ENCODE measurements at places on chromosomes 6 and 20.
A peak's percentile ranks its signal among the peaks of the same experiment; 100 is the strongest.

- no peak for DNase-seq
Observed at GRCh38 chr6:125236536-125237327, 65.0 kb downstream of the HDDC2 start.

GRCh38 chr6:19391926-19392325 lies 445.2 kb upstream of the ID4 start:
- DNase-seq, result no peak

- no peak for DNase-seq
Observed at GRCh38 chr20:63268256-63268655, 4.4 kb upstream of the ARFGAP1 start.

- DNase-seq, result no peak
Observed at GRCh38 chr6:155130161-155130853, 133.5 kb upstream of the CLDN20 start.

DNA sequence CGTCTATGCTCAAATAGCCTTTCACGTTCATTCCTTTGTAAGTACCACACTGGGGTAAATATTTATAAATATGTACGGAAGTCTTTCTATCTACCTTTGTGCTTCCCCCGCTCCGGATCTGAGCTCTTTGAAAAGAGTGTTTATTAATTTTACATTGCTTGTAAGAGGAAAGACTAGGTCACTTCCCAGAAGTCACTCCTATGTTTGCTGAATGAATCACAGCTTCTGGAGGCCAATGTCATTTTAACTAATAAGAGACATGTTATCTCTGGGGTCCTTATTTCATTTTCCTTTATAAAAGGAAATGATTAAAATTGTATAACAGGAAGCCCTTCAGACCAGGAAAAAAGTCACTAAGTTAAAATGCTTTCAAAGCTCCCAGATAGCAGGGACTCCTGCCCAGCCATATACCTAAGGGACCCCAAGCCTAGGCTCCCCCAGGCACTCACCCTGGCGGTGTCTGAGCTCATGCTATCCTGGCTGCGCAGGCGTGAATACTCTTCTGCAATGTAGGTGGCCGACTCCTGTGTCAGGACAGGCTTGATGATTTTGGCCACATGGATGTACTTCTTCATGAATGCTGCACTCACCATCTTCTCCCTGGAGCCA lies 12.6 kb downstream of the MCM3 start:
- DNase-seq, result no peak

- DNase-seq, result no peak
Observed at GRCh38 chr6:56050530-56051201, 175.3 kb upstream of the BMP5 start.

GRCh38 chr20:50595988-50596693 lies 86.0 kb downstream of the PTPN1 start:
- no peak for DNase-seq

GRCh38 chr6:37675606-37676005 lies 22.1 kb downstream of the MDGA1 start:
- DNase-seq, result no peak

DNA sequence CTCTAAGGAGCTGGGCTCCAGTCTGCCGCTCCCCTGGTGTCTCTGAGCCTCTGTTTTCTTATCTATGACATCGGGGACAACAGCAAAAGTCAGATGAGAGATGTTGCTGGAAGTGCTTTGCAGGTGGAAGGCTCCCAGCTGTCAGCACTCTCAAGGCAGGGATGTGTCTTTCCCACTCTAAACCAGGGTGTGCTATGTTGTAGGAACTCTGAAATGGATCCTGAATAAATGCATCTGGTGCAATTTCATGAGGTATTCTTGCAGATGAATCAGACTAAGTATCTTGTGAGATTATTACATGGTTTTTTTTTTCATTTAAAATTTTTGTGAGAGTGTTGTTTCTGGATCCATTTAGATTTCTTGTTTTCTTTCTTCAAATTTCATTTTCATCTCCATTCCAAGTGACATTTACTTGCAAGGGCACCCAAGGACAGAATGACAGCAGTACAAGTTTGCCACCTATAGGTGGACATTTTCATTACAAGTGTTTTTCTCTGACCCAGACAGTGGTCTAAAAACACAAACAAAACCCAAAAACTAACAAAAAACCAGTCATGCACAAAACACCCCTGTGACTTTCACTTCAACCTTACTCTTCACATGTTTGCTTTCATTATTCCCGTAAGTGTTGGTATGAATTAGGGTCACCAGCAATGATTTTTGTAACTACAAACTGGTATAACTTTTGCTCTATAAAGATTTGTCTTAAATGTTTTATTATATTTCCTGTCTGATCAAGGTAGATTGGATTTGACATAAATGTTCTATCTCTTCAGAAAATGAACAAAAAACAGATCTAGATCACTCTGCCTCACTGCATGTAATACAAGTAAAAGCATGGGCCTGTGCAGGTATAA lies 14.7 kb upstream of the SIM1 start:
- no peak for DNase-seq

GRCh38 chr6:119237177-119237715 lies 112.3 kb downstream of the MAN1A1 start:
- no peak for DNase-seq

GRCh38 chr20:62808211-62808865 lies 3.7 kb downstream of the OGFR start:
- no peak for DNase-seq

DNA sequence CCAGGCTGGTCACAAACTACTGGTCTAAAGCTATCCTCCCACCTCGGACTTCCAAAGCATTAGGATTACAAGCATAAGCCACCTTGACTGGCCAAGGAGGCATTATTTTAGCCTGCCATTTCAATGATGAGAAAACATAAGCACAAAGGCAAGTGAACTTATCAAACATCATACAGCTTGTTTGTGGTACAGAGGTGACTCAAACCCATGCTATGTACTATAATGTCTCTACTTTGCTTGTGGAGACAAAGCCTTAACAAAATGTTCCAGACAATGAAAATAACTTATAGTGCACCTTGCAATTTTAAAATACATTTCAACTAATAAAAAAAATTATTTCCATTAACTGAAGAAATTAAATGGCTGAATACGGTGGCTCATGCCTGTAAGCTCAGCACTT lies 26.2 kb downstream of the HDAC2 start:
- DNase-seq, result no peak

- peak; percentile 78 for DNase-seq
Observed at GRCh38 chr20:61588411-61589385, 336.6 kb downstream of the CDH4 start.

GRCh38 chr6:81144346-81144745 lies 608.1 kb downstream of the TENT5A start:
- no peak for DNase-seq

- peak; percentile 58 for DNase-seq
Observed at GRCh38 chr20:49928411-49929141, 7.6 kb upstream of the RNF114 start.

DNA sequence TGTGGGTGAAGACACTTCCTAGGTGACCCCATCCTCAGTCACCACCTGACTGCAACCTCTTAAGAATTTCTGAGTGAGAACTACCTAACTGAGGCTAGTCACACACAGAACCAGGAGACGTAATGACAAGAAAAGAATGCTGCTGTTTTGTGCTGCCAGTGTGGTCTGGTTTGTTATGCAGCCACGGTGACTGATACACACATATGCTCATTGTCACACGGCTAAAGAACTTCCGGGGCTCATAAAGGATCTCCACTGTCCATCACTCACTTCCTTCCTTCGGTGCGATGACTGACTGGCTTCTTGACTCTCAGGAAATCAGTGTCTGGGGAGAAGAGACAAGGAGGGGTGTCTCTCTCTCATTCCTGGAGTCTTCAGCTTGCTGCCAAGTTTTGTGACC lies 88.0 kb downstream of the SLC24A3 start:
- no peak for DNase-seq

- no peak for DNase-seq
Observed at GRCh38 chr20:59666586-59666985, 62.2 kb downstream of the PHACTR3 start.

DNA sequence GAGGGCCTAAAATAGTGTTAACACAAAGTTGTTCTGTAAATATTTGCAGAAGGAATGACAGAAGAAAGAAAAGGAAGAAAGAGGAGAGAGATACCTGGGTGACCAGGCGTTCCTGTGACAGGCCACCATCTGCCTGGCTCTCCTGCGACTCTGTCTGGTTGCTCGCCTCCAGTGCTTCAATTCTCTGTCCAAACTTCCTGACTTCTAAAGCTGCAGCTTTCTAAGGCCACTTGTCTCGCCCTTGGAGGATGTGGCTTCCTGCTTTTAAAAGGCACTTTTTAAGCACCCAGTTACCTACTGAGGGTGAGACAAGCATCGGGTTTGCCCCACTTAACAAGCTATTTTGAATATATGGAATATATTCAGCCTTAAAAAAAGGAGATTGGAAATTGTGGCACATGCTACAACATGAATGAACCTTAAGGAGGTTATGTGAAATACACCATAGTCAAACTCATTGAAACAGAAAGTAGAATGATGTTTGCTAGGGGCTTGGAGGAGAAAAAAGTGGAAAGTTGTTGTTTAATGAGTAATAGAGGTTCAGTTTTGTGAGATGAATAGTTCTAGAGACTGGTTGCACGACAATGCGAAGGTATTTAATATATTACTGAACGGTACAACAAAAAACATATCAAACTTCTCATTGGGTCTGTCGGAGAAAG lies 32.8 kb downstream of the VIP start:
- no peak for DNase-seq

DNA sequence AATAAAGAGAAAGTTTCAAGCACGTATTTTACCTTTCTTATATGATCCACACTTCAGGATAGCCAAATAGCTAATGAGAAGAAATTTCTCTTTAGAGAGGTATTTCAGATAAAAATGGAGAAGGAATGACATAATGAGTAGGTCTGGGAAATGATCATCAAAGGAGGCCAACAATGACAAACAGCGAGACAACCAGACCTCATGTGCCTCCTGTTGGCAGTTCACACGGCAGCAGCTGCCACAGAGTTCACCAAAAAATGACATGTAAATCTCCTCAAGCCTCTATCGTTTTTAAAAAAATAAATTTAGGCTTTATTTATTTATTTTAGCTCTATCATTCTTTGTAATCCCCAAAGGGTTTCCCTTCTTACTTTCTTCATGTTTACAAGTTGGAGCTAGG lies 47.7 kb downstream of the SLC2A12 start:
- DNase-seq, result no peak

Measured in fibroblast of skin of left quadriceps (primary cell).